Stimulated activated CD8-positive, alpha-beta memory T cell treated with anti-CD3 and anti-CD28 coated beads, Interleukin-7, amount 100 ng/mL, for 1 hour (primary cell): ENCODE measurements at places on chromosomes 3 and 15.

- no peak for DNase-seq
Measured at GRCh38 chr15:91839867-91840266, 13.6 kb upstream of the SLCO3A1 start.

DNA sequence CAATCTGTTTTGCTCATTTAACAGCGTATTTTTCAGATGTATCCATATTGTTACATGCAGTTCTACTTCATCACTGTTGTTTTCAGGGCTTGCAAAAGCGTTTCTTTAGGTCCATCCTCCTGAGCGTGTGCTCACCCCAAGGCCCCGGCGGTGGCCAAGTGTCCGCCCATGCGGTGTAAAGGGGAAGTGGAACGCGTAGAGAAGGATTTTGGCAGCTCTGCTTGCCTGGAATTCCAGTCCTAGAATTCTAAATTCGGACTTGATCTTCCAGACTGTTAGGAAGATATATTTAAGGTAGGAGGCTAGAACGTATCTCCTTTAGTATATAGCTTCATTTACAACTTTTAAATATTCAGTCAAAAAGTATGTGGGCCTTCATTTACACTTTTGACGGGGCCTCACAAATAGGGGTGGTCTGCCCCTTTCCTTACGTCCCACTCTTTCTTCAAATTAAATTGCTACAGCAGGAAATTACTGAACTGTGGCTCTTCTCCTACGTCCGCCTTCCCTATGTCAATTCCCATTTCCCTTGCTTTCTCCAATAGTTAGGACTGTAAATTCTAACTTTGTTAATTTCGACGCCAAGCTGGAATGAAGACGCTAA lies 609 bp upstream of the TBC1D23 start:
- DNase-seq, result no peak

DNA sequence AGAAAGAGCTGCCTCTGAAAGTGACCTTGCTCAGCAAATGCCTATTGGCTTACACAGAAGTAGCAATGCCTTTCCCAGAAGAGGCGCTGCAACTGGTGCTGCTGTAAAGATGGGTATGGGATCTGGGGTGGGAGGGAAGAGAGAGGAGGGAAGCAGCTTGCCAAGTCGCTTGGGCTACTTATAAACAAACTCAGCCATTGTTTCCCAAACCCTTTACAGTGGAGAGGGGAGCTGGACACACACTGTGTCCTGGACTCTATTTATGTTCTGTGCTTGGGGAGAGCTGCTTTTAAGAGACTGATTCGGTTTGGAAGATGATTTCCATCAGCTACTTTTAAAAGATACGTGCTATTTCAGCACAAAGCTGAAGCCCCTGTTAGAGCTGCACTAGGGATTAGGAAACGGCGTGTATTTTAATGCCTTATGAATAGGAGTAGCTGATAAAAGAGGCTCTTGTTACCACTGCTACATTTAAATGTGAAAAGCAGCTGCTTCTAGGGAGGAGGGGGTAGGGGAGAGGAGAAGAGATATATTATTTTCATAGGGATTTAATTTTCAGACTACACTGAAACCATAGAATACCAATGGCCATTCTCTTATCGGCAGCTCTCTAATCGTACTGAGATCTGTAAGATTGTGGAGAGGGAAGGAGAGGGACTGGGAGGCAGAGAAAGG lies 440.6 kb downstream of the MCTP2 start:
- DNase-seq, result no peak

DNA sequence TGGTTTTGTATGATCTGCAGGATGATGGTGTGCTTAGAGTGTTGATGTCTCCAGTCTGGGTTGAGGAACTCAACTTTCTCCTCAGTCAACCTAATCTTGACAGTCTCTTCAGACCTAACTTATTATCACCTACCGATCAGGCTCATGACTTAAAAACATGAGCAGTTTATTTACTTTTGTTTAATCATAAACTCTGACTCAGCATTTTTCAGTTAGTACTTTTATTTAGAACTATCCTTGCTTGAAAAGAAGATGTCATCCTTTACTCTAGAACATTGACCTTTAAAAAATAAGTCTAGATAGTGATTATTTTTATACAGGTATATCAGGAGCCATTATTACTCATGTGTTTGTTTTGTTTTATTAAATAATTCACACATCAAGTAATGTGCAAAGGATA lies 414.8 kb downstream of the AGBL1 start:
- no peak for DNase-seq

- DNase-seq, result no peak
Measured at GRCh38 chr3:148950806-148951205, 40.5 kb upstream of the GYG1 start.

DNA sequence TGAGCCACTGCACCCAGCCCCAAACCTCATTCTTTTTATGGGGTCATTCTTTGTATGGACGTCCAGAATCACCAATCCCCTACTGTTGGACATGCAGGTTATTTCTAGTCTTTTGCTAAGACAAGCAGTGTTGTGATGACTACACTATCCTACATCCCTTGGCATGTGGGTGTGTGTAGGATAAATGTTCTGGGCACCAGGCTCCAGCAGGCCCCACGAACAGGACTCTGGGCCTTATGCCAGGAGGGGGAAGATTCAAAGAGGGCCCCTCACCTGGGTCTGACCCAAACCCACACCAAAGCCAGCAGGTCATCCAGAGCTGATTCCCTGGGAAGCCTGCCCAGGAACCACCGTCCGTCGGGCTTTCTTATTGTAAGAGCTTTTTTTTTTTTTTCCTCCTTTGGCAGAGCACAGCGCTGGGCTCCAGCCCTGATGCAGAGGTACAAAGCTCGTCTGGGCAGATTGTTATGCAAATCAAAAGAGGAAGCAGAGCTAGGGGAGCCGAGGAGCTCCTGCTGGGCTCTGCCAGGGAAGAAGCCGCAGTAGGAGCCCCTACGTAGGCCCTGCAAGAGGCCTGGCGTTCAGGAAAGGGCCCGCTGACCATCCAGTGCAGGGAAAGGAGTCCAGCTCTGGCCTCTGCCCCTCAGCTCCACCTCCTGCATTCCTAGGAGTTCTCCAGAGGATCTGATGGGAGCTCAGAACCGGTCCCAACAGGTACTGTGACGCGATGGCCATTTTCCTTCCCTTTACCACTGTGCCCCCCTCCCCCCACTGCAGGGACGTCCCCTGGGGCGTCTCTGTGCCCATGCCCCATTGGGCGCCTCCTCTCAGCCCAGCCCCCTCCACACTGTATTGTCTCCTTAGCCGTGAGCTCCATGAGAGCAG lies 29.0 kb upstream of the FURIN start:
- no peak for DNase-seq

DNA sequence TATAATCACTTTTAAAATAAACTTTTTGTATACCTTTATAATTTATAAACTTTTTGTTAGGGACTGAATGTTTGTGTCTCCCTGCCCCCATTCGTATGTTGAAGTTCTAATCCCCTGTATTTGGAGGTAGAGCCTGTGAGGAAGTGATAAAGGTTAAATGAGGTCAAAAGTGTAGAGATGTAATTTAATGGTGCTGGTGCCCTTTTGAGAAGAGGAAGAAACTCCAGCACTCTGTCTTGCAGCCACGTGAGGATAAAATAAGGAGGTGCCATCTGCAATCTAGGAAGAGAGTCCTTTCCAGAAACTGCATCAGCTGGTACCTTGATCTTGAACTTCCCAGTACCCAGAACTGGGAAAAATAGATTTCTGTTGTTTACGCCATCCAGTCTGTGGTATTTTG lies 106.1 kb upstream of the RGMA start:
- no peak for DNase-seq

GRCh38 chr3:164360738-164361406 lies 717.4 kb downstream of the SI start:
- DNase-seq, result no peak

DNA sequence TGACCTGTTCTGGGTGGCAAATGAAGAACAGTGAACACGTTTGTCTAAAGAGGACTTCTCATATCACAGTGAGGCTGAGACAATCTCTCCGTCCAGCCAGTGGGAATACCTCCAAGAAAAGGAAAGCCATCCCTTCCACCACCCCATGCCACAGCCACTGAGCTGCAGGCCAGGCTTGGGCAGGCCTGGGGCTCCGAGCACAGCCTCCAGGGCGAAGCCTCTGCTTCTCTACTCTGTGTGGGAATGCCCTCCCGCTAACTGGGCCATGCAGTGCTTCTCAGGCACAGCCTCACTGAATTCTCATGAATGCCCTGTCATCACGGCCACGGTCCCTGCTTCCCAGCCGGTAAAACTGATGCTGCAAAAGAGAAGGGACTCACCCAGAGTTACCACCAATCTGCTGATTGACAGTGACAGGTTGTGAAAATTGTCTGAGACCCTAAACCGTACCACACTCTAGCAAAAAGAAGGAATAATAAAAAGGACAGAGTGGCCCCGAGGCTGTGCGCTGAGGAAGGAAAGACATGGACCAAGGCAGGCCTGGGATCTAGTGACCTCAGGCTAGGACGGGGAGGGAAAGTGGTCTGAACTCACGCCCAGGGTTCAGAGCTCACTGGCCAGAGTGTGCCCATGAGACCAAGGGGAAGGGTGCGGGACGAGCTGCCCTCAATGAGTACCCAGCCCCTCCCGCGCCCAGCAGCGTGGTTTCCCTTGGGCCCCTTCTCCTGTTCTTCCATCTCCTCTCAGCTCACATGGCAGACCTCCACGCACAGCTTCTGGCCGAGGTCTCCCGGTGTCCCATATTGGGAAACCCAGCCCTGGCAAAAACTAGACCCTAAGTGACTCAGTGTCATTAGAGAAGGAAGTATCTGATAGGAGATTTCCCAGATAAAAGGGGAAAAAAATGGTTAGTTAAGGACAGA lies 52.8 kb downstream of the DHX30 start:
- DNase-seq, result no peak

GRCh38 chr3:25378786-25379311 lies 49.2 kb upstream of the RARB start:
- no peak for DNase-seq

DNA sequence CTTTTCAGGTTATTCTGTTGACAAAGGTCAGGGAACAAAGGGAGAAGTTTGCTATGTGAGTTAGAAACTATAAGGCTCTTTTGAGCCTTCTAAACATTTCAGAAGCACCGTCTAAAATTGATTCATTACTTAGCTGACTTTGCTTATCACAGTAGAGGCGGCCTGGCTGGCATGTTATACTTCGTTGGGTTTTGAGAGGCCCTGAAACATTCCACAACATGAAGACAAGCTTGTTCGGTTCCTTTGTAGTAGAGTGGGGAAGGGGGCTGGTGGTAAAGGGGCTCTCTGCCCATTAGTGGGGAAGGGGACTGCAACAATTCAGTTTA lies 23.6 kb downstream of the ZBTB38 start:
- no peak for DNase-seq

DNA sequence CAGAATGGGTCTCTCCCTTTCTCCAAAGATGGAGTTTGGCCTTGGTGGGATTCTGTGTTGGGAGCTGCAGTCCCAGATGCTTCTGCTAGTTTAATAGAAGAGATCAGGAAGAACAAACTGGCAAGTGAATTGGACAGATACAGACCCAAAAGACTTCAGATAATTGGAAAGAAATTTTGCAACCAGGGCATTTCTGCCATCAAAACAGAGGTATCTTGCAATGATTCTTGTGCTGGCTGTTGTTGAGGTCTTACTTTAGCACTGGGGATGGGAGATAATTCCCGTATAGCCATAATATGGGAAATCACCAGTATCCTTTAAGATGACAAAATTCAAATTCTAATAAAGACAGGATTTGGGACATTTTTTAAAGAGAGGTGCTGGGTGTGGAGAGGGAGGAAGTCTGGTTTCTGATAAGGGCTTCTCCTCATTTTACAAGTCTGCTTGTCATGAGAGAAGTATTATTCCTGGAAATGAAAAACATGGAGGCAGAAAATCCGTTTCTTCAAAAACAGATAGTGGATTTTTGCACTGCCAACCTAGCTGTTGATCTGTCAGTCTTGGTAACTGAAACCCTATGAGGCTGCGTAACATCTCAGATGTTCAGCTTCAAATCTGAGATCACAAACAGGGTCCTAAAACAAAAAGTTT lies 40.1 kb downstream of the FNDC3B start:
- no peak for DNase-seq

- no peak for DNase-seq
Measured at GRCh38 chr15:78682693-78683410, 41.8 kb upstream of the CHRNB4 start.

DNA sequence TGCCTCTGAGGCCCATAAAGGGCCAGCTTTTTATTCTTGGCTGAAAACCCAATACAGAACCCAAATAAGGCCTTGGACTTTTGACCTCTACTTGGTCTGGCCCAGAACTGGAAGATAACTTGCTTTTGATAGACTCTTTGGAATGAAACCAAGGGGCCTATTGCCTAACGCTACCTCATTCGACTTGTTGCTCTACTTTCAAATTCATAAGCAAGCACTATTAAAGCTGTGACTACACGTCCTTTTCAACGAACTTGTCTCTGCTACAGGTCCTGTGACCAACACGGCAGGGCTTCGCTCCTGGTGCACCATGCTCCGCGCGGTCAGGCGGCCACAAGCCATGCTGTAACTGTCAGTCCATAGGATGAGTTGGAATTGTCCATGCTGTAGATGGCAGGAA lies 385.4 kb downstream of the MFSD1 start:
- no peak for DNase-seq

- DNase-seq, result no peak
Measured at GRCh38 chr15:74032606-74033561, 38.4 kb downstream of the PML start.

DNA sequence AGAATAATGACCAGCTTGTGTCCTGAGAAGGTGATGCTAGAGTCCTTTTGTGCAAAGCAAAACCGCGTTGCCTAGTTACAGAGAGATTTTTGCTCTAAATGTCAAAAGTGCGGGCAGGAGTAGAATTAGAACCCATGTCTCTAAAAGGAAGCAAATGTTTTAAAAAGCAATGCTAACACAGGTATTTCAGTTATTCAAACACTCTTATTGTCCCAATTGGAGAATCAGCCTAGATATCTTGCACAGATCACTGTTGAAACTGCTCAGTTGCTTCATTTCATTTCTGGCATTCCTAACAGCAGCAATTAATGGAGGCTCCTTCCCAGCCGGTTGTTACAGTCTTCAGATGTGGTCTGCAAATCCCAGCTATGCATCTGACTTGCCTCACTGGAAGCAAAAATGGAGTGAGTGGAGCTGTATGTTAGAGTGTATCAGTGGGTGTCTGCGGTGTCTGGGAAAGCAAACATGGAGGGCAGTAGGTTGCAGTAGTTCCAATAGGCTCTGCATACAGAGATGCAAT lies 55.6 kb upstream of the SEMA6D start:
- DNase-seq, result no peak

GRCh38 chr3:129602309-129602708 lies 4.2 kb downstream of the PLXND1 start:
- DNase-seq, result no peak

GRCh38 chr3:165156757-165157420 lies 39.3 kb downstream of the SLITRK3 start:
- no peak for DNase-seq

- no peak for DNase-seq
Measured at GRCh38 chr3:1191026-1191425, 98.2 kb downstream of the CNTN6 start.
